ENCODE measurements at places on chromosomes 5 and 9. TPM values are rescaled to one million over a fixed set of nuclear protein-coding genes. Genes with fewer than 3 reads are reported as not detected.

- DNase-seq: no peak
Measured at GRCh38 chr9:75803130-75803529, 87.3 kb upstream of the PCSK5 start.

CCNO gene
- total RNA-seq: not detected

TMEM252 gene
- total RNA-seq: not detected

- peak; percentile 4 for DNase-seq
Measured at GRCh38 chr5:24621792-24622191, 23.0 kb downstream of the CDH10 start.

GRCh38 chr5:112625689-112626438 lies 111.8 kb upstream of the APC start:
- no peak for DNase-seq

GRCh38 chr9:83108208-83108607 lies 45.3 kb upstream of the RASEF start:
- no peak for DNase-seq

LMBRD2 gene
- 23.7 TPM for total RNA-seq

PCDHGB7 gene
- 3.1 TPM for total RNA-seq

- no peak for DNase-seq
Measured at GRCh38 chr5:125302577-125302976, 556.1 kb upstream of the ZNF608 start.

GRCh38 chr9:119264165-119264564 lies 105.1 kb downstream of the BRINP1 start:
- no peak for DNase-seq

EFNA5 gene
- 0.62 TPM for total RNA-seq

DNA sequence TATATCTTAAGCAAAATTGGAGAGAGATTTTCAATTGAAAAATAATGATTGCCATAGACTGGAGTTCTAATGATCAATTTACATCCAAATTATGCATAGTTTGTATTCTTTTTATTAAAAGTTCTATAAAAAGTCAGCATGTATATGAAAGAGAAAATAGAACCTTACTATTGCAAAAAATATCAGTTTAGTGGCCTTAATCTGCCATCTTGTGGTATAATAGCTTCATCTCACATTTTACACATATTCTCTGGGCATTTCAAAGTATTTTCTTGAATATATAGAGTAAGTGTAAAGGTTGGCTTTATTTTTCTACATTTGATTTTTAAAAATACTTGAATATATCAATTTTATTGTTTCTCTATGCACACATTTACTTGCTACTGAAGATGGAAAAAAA lies 1858.6 kb upstream of the CDH9 start:
- DNase-seq: no peak

SOX30 gene
- total RNA-seq: not detected

GRCh38 chr5:17223367-17224185 lies 6.1 kb downstream of the BASP1 start:
- no peak for DNase-seq

DNA sequence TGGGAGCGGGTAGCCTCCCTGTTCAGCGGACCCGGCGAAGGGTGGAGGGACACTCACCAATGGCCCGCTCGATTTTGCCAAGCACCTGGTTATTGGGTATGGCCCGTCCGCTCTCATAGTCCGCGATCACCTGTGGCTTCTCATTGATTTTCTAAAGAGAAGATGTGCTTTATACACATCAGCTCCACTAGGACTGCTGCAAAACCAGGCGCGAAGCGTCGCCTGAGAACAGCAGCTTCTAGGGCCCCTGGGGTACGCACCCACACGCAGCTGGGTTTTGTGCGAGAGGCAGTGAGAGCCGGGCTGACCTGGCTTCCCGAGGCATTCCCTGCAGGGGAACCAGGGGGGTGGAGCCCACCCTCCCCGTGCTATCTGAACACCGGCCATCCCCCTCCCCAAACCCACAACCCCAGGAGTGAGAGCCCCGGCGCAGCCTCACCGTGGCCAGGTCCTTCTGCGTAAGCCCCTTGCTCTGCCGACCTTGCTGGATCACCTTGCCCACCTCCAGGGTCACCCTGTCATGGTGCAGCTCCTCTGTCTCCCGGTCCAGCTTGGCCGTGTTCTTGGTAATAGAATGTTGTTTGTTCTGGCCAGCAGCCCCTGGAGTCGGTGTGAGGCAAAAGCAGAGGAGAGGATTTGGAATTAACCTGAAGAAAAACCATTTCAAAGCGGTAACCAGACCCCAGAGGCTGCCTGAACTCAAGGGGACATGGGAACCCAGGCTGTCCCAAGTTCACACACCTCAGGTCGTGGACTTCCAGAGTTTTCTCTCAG lies 3.1 kb downstream of the EDF1 start:
- no peak for DNase-seq

DNA sequence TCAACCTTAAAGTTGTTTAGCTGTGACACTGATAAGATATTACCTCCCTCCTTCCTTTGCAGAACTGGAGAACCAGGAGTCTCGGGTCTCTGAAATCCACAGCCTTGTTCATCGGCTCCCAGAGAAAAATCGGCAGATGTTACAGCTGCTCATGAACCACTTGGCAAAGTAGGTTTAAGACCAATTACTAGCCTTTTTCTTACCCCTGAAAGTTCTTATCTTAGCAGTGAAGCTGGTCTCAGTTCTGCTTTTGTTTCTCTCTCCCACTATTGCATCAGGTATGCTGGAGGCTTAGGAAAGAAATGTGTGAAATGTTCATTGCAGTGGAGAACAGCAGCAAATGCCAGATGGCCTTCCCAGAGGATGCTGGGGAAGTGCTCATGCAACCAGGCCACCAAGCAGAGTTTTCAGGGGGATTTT lies 287.4 kb downstream of the ARHGAP26 start:
- DNase-seq: no peak

SPATA31D3 gene
- not detected for total RNA-seq

GRCh38 chr9:73054091-73054490 lies 97.6 kb upstream of the ANXA1 start:
- DNase-seq: no peak

DNA sequence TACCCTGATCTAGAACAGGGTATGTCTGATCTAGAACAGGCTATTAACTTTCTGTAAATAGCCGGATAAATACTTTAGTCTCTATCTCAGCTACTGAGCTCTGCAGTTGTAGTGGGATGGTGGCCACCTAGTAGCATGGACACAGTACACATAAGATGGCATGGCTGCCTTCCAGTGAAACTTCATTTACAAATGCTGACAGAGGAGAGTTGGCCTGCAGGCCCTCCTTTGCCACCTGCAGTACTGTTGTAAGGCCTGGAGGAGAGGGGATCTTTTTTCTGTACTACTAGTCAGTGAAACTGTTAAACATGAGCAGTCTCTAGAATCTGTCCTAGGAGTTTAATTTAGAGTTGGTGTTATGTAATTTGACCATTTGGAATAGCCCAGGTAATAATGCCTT lies 86.0 kb downstream of the TRIO start:
- peak; percentile 42 for DNase-seq

- no peak for DNase-seq
Measured at GRCh38 chr5:112121258-112121657, 297.8 kb downstream of the EPB41L4A start.
